Chondrocyte (in vitro differentiated cells): ENCODE measurements at places on chromosomes 12 and 14.

- no peak for DNase-seq
These were observed 69.8 kb downstream of the NCOR2 start for GRCh38 chr12:124497658-124498057.

DNA sequence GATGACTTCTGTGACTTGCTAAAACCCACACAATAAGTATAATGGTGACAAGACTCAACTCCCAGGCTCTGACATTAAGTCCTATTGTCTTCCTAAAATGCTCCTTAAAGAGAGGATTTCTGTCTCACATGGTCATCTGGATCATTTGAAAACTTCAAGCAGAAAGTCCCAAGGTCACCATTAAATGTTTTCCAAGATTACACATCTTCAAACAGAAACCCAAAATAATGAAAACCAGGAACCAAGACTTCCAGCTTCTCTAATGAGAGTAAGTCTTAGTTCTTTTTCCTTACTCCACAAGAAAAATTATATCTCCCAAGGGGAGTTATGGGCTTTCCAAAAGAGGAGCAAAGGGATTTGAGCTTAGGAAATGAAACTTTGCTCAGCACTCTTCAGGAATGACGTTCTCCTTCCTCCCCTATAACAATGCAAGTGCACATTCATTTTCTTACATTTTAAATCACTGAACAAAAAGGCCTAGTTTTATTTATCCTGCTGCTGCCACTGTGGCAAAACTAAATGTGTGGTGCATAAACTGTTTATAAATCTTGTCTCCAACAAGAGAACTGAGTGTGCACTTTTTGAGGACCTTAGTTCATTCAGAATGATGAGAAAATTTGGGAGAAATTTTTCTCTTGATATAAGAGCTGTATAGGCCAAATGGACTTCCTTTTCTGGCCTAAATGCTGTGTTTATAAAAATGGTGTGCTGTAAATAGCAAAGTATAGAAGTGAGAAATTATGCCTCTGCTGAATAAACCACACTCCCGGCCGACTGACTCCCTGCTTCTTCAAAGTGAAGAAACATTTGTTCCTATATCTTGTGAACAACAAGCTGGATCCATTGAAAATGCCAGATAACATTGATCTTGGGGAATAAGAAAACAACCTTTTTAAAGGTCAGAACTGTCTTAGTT lies 148.4 kb upstream of the PLEKHG7 start:
- DNase-seq, result no peak

DNA sequence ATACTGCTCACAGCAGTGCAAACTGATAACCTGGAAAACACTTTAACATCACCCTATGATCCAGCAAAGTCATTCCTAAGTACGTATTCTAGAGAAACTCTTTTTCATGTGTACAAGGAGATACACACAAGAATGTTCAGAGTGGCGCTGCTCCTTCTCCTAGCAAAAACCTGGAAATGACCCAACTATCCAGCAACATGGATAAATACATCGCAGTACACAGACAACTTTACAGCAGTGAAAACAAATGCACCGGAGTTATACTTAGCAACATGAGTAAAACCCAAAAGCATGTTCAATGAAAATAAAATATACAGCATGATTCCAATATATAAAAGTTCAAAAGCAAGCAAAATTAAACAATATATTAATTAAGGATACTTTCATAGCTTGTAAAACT lies 18.7 kb downstream of the SART3 start:
- DNase-seq, result no peak

DNA sequence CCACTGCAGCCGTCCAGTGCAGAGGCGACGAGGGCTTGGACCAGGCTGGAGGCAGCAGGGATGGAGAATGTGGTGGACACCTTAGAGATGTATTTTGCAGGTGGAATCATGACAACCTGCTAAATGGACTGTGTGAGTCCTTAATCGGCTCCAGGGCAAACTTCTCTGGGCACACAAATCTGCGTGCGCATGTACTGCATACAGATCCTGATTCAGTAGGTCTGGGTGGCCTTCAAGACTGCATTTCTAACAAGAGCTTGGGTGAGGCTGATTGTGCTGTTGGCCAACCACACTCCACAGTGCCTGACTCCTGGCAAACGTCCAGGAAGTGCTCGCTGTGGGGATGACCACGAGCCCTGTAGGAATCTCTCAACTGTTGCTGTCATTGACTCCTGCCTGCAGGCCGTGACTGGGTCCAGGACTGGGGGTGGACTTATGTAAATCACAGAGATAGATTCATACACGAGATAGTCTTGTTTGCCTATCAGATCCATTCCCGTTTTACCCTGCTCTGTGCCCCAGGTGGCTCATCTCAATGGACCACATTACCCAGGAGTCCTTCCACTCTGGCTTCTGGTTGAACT lies 27.2 kb downstream of the JDP2 start:
- no peak for DNase-seq

GRCh38 chr12:93243689-93244513 lies 133.8 kb upstream of the NUDT4 start:
- no peak for DNase-seq

DNA sequence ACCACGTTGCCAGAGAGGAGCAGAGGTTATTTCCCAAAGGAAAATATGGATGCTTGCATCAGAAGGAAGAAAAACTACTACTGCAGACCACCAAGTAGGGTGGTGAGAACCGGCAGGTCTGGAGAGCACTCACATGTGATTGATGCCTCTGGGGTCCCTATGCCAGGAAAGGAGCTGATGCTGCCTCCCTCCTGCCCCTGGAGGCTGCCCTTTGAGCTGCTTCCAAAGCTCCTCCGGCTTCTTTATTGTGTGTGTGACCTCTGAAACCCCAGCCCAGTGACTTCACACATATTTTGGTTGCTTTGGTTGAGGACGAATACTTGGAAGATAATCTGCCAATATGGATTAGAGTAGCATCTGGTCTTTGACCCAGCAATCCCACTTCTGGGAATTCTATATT lies 133.4 kb downstream of the AACS start:
- no peak for DNase-seq

DNA sequence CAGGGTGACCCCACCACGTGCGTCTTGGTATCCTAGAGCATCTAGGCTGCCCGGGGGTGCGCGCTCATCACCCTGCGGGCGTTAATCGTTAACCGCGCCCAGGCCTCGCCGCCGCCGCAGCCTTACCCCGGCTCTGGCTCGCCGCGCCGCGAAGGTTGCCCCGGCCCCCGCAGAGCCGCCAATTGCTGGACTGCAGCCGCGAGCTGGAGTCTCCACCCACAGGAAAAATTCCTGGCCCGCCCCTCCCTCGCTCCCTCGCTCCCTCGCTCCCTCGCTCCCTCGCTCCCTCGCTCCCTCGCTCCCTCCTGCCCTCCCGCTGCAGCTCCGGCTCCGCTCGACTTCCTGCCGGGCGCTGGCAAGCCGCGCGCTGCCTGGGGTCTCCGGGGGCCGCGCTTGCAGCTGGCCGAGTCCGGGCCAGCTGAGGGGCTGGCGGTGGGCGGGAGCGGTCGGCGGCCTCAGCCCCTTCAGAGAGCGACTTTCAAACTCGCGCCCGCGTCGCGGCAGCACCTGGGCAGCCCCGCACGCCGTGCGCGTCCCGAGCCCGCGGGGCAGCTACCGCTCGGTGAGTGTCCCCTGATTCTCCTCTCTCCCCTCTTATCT lies at the start of gene PLEKHG3:
Gene PLEKHG3 (plus strand): TSS at position 282 of the 600 bp plus-strand sequence. CDS start 23,208 bp downstream, outside the sequence.
- DNase-seq, result peak; percentile 92

DNA sequence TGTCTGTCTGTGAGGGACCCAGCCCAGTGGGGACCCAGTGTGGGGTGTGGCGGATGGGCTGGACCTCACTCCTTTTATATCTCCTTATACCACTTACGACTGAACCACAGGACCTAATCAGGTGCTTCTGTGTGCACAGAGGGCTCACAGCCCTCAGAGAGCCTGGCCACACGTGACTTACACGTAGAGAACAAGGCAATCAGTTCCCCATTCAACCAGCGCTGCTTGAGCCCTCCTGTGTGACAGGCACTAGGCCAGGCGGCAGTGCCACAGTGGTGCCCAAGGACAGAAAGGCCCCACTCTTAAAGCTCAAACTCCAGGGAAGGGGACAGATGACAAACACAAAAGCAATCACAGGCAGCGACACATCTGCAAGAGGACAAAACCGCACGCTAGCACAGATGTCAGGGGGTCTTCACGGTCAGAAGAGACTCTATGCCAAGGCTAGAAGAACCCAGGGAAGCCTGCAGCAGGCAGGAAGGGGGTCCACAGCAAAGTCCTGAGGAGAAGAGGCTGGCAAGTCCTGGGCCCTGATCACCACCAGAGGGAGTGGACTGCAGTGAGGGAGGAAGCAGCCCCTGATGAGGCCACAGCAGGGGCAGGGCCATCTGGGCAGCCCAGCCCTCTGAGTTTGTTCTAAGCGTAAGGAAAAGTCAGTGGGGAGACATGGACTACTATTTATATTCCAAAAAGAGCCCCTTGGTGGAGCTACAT lies 39.3 kb downstream of the SETD3 start:
- DNase-seq, result no peak

DNA sequence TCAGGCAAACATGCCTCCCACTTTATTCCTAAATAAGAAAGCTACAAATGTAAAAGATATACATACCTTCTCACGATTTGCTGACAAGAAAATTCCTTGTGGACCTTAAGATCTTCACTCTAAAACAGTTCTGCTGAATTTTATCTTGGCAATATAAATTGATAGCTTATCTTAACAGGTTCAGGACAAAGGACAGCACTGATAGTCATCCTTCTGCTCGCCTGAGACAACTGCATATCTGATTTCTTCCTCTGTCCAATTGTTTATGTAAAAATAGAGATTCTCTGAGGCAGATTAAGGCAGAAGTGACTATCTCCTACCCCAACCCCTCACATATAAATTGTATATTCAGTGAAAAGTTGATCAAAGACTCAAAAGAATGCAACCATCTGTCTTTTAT lies 44.9 kb downstream of the CAPZA3 start:
- no peak for DNase-seq

GRCh38 chr14:76958020-76958979 lies 70.2 kb downstream of the IRF2BPL start:
- DNase-seq, result no peak

DNA sequence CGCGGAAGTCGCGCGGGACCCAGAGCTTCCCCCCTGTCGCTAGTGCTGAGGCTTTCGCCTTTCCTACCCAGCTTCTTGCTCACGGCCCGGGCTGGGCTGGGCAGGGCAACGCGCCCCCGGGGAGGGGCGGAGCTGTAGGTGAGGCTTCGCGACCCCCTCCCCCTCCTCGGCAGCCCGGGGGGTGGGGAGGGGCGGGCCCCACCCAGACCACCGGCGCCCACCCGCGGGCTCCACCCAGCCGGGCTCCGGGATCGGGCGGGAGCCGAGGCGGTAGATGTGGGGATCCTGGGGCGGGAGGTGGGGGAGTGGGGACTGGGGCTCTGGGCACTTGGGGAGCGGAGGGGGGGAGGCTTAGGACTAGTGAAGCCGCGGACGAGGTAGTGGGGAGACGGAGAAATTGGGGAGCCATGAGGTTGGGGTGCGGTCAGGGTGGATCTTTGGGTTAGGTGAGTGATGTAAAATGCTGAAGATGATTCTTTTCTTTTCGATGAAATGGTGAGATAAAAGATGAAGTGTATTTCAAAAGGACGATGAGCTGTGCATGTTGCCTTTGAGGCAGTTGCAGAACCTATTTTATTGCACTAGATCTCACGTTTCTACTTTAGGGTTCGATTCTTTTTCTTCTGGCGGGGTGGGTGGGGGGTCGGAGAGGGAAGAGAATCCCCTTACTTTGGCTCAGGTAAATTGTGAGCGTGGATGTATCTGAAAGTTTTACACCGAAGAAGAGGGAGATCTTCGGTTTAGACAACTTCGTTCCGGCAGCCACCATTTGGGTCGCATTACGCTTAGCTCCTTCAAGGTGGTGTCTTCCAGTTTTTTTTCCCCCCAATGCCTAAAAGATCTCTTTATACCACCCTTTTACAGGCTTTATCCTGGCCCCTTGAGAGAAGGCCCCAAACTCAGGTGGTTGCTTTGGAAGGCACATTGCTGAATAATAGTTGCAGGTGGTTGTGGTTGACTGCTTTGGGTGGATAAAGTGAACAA lies 619 bp downstream of the ERC1 start:
- no peak for DNase-seq

- DNase-seq, result no peak
These were observed 654.8 kb upstream of the TBX3 start for GRCh38 chr12:115338566-115339294.

DNA sequence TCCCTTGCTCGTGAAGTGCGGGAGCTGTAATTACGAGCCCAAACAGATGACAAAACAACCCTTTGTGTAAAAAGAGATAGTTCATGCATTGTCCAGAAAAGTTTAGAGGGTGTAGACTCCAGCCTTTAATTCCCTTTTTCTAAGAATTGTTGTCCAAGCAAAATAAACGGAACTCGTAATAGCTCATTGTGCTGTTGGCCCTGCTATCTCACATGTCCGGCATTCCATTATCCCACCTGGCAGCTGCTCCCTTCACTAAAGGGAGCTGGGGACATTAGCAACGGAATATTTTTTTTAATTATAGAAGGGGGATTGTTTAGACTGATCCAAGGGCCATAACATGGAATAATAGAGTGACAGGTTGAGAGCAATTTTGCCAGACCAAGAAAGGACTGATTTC lies 277.5 kb upstream of the TBX3 start:
- no peak for DNase-seq

GRCh38 chr12:130879212-130879686 lies 7.4 kb downstream of the RAN start:
- no peak for DNase-seq

DNA sequence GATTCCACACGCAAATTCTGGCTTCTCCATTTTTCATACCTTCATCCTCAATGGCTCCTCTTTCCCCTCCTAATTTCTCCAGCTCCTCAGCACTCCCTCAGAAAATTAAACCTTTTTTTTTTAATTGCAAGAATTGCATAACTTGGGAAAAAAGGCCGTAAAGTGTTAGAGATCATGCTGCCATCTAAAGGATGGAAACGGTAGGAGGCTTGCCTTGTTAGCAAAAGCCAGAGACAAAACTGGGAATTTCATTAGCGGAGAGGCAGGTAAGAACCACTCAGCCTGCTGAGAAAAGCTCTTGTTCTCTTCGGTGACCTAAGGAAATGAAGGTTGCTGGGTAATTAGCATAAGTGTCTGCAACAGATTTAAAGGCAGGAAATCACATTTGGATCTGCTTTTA lies 204.3 kb downstream of the AEBP2 start:
- no peak for DNase-seq

GRCh38 chr12:1044199-1044598 lies 53.2 kb downstream of the ERC1 start:
- DNase-seq, result no peak

DNA sequence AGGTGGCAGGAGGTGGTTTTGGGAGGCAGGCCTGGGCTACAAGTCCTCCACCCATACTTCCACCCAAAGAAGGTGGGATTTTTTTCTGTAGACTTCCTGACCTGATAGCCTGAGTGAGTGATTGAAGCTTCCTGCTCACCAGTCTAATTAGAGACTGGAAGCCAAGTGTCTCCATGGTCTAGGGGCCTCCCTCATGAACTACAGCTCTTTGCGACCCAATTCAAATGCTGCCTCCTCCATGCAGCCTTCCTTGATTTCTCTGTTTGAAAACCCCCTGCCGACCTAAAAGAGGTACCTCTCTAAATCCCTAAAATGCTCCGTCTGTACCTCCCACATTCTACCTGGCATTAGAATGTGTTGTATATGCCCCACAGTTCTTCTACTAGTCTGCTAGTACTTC lies 124.9 kb downstream of the PLXNC1 start:
- no peak for DNase-seq
